A549 treated with dexamethasone at 1 μM for 4 hours (cell line): ENCODE measurements at places on chromosomes 7 and 10. TPM values are rescaled to one million over a fixed set of nuclear protein-coding genes. Genes with fewer than 3 reads are reported as not detected.

Gene RAB19
- total RNA-seq, result not detected in 5 replicates

Gene TMEM273
- total RNA-seq, result not detected in 5 replicates

Gene CCM2
- 35.3 to 51.2 TPM (median 49.6 TPM) in 5 replicates for total RNA-seq

Gene RASA4
- total RNA-seq, result 1.3 to 2.4 TPM (median 1.7 TPM) in 5 replicates

Gene OR2A42
- not detected in 5 replicates for total RNA-seq

Gene SLC18A3
- 0.04 to 0.06 TPM in 2 of 5 replicates, not detected in the others for total RNA-seq

Gene NUTM2E
- 0.26 to 0.48 TPM (median 0.40 TPM) in 5 replicates for total RNA-seq

Gene VSTM2A
- total RNA-seq, result 0.08 TPM in 2 of 5 replicates, not detected in the others

Gene ANXA8
- total RNA-seq, result 30.6 to 40.7 TPM (median 30.7 TPM) in 5 replicates

Gene ANLN
- total RNA-seq, result 63.5 to 82.6 TPM (median 79.9 TPM) in 5 replicates

Gene TAF5
- 2.3 to 3.6 TPM (median 3.2 TPM) in 5 replicates for total RNA-seq

Gene PAX4
- not detected in 5 replicates for total RNA-seq

Gene GDF2
- not detected in 5 replicates for total RNA-seq

Gene RSPH10B
- 0.10 to 0.16 TPM (median 0.12 TPM) in 3 of 5 replicates, not detected in the others for total RNA-seq

Gene SPRN
- total RNA-seq, result 0.30 to 0.41 TPM (median 0.33 TPM) in 5 replicates

Gene FBXW4
- 22.9 to 29.3 TPM (median 24.4 TPM) in 5 replicates for total RNA-seq

Gene DENND2A
- 0.59 to 1.1 TPM (median 0.78 TPM) in 5 replicates for total RNA-seq

Gene PON1
- 0.64 to 0.88 TPM (median 0.73 TPM) in 5 replicates for total RNA-seq

Gene ZNF239
- total RNA-seq, result 2.0 to 2.4 TPM (median 2.1 TPM) in 5 replicates

Gene CPA2
- total RNA-seq, result 0.09 to 0.21 TPM (median 0.15 TPM) in 3 of 5 replicates, not detected in the others

Gene AMPH
- total RNA-seq, result 0.04 to 0.27 TPM (median 0.12 TPM) in 5 replicates

Gene ANKRD61
- total RNA-seq, result 0.26 to 0.97 TPM (median 0.67 TPM) in 5 replicates

Gene AOC1
- 0.08 TPM in 1 of 5 replicates, not detected in the others for total RNA-seq

Gene ANTXRL
- total RNA-seq, result 0.15 to 0.46 TPM (median 0.25 TPM) in 5 replicates

Gene TMEM184A
- 4.1 to 10.4 TPM (median 8.8 TPM) in 5 replicates for total RNA-seq

Gene RBP3
- not detected in 5 replicates for total RNA-seq

Gene ACTL6B
- total RNA-seq, result not detected in 5 replicates

Gene NPS
- total RNA-seq, result not detected in 5 replicates

Gene RNLS
- total RNA-seq, result 6.2 to 7.2 TPM (median 6.7 TPM) in 5 replicates

Gene GPRIN2
- total RNA-seq, result 23.8 to 39.9 TPM (median 33.0 TPM) in 5 replicates

Gene TMEM270
- 0.11 to 0.25 TPM (median 0.21 TPM) in 5 replicates for total RNA-seq

Gene SLC26A5
- total RNA-seq, result not detected in 5 replicates

Gene CC2D2B
- 0.14 to 0.46 TPM (median 0.40 TPM) in 4 of 5 replicates, not detected in the other for total RNA-seq

Gene AKR1C1
- total RNA-seq, result 456 to 574 TPM (median 549 TPM) in 5 replicates

Gene COL1A2
- total RNA-seq, result 0.06 TPM in 1 of 5 replicates, not detected in the others

Gene GPER1
- 1.0 to 1.9 TPM (median 1.5 TPM) in 5 replicates for total RNA-seq

Gene MYL7
- not detected in 5 replicates for total RNA-seq

Gene SRGN
- 96.7 to 143 TPM (median 103 TPM) in 5 replicates for total RNA-seq
